Muscle of back (tissue), 13 donors: ENCODE measurements at places on chromosomes 3 and 15.

DNA sequence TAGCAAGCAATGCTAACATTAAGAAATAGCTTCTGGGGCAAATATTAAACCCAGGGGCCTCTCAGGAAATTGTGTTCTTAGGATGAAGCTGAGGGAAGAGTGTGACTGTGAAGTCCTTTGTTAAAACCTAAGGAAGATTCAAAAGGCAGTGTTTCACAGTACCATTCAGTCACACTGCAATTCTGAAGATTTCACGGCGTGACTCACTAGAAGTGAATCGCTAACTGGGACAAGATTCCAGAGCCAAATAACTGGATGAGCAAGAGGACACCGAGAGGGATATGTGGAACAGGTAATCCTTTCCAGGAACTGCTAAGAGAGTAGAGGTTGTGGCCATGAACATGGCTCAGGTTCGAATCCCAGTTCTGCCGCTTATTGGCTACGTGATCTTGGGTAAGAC, 61.8 kb upstream of the SMAD3 start:
- no peak for DNase-seq

DNA sequence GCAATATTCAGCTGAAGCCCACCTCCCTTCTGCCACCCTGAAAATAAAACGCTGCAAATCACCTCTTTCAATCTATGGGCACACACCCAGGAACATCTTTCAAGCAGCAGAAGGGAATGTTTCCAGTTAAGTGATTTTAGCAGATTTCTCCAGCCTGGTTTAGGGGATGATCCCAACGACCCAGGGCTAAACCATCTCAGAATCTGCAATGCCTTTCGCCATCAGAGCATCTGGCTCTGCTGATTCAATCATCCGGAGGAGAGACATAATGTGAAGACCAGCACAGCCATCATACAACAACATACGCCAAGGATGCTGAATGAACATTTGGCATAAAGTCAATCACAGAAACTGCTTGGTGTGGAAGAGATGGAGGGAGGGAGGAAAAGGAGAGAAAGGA, 15.5 kb upstream of the LRRN1 start:
- DNase-seq = peak; percentile 30

- no peak for DNase-seq
Observed at GRCh38 chr3:4416427-4416945, 50.6 kb downstream of the SUMF1 start.

DNA sequence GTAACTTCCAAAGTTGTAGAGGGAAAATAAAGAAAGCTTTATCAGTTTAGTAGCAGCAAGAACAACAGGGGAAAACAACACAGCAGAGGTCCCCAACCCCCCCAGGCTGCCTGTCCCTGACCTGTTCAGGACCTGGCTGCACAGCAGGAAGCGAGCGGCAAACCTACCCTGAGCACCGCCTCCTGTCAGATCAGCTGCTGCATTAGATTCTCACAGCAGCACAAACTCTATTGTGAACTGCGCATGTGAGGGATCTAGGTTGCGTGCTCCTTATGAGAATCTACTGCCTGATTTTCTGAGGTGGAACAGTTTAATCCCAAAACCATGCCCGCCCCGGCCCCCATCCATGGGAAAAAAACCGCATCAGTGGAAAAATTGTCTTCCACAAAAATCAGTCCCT, 40.3 kb downstream of the USP50 start:
- no peak for DNase-seq

GRCh38 chr15:40511093-40511471, 40.3 kb downstream of the CHST14 start:
- no peak for DNase-seq

GRCh38 chr15:66369773-66370651, 13.5 kb upstream of the TIPIN start:
- peak; percentile 76 for DNase-seq

DNA sequence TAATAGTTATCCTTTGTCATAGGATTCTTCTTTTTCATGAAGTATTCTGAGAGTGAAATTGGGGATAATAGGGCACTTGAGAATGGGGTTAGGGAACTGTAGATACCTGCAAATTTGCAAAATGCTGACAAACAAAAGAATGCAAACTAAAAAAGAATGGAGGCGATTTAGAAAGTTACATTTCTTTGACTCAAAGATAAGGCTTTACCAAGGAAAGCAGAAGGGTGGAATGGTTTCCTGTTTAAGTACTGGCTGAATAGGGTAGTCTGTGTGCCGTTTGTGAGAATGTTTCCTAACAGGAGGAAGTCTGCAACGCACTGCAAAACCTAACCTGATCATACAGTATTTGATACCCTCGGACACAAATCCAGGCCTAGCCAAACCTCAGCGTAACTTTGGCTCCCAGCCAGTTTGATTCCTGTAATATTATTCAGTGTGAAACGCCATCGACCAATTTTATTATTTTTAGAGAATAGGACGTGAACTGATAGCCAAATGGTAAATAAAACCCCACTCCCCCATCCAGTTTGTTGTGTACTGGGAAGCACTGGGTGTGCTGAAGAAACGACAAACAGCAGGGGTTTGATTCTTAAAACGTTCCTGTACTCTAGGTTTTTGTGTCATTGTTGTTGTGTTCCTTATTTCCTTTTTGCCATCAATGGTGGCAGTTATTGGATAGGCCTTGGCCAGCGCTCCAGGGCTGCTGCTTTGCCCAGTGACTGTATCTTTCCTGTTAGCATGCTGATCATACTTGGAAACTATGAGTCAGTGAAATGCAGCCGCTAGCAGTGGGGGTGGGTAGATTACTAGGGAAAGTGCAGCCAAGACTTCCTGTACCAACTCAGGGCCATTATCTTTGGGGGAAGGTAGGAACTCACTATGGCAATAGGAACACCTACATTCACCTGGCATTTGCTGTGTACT, 148.0 kb upstream of the TBL1XR1 start:
- peak; percentile 85 for DNase-seq
